Stimulated activated naive B cell treated with anti-CD40 and anti-IgM and Interleukin-4, amounts not matched to agents 10 μg/mL and 1 μg/mL and 100 μg/mL, for 72 hours (primary cell): ENCODE measurements at places on chromosomes 16 and 17.

DNA sequence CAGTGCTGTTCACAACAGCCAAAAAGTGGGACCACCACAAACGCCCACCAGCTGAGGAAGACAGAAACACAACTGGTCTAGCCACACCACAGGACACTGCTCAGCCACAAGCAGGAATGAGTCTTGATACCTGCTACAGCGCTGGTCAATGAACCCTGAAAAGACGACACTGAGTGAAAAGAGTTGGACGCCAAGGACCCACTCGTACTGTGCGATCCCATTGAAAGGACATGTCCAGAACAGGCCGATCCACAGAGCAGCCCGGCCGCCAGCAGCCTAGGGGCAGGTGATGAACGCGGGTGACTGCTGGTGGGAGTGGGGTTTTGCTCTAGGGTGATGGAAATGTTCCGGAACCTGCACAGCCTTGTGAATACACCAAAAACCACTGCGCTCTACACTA is 10.6 kb upstream of the SLC38A8 start:
- DNase-seq = no peak

GRCh38 chr16:31105677-31106213 is 2.4 kb upstream of the BCKDK start:
- peak; percentile 80 for DNase-seq

GRCh38 chr16:26950636-26951035 is 116.1 kb upstream of the C16orf82 start:
- DNase-seq = no peak

GRCh38 chr16:23679986-23680336 is 1.3 kb downstream of the PLK1 start:
- DNase-seq = no peak

DNA sequence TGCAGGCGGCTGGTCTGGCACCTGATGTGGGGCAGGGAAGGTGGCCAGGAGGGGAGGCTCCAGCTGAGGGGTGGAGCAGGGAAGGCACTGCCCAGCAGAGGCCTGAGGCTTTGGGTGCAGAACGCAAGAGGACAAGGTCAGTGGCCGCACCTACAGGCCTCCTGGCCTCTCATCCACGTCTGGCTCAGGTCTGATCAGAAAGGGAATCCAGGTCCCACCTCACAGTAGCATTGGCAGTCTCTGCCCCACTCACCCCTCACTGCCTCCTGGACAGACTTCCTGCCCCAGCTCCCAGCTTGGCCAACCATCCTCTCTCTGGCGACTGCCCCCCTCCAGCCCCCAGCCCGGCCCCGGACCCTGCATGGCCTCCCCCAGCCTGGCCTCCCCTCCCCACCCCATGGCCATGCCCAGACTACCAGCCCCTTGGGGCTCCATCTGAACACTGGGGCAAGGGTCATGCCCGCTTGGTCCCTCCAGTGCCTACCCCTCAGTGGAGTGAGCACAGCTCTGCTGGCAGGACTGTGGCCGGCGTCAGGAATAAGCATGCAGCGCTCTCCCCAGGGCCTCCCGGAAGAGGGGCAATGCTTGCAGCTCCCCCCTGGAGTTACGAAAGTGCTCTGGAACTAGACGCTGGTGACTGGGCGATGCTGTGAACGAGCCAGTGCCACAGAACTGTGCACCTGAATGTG is 4.6 kb downstream of the UTS2R start:
- no peak for DNase-seq

GRCh38 chr17:11304568-11304967 is 63.6 kb downstream of the SHISA6 start:
- no peak for DNase-seq
